ENCODE measurements at places on chromosomes 1 and 21.

DNA sequence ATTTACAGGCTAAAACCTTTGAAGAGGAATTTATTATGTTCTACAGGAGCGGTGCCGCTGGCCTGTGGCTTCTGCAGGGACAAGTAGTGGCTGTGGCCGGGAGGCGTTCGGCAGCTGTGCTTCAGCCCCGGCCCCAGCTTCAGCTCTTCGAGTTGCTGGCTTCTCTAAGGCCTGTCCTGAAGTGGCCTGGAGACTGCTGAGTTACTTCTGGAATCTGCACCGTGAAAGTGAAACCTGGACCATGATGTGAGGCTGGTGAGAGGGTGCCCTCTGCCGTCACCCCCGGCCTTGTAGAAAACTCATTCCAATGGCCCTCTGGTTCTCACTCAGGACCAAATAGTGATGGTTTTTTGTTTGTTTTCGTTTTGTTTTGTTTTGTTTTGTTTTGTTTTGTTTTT lies 48.1 kb downstream of the PRKCZ start:
- DNase-seq = no peak

DNA sequence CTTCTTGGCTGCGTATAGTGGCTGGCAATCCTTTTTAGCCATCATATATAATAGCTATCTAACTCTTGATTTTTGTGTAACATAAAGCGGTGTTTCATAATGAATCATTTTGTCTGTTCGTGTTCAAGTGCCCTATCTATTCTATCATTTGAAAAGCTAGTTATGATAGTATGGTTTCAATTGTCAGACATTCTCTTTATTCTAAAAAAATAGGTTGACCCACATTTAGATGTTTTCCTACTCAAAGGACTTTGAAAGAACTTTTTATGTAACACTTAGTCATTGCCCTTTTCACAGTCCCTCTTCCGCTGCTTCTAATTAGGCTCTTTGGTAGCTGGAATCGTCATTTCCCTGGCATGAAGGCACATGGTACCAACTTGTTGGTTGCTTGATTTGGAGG lies 272.2 kb upstream of the B3GALT2 start:
- DNase-seq = no peak

- DNase-seq = no peak
Measured at GRCh38 chr1:100649146-100649545, 70.4 kb upstream of the VCAM1 start.

DNA sequence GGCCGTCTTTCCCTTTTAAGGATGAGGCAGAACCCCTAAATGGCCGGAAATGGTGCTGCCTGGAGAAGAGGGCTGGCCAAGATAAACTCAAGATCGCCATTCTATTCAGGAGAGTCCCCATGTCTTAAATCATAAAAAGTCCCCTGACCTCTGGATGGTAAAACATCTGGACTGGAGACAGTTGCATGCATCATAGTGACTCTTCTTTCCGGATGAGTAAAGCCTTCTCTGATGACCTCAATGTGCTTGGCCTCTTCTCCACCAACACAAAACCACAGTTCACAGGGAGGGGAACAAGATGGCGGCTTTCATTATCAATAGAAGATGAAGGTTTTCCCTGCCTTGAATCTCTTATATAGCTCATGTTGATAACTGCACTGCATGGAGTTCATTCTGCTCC lies 27.5 kb upstream of the H6PD start:
- no peak for DNase-seq

DNA sequence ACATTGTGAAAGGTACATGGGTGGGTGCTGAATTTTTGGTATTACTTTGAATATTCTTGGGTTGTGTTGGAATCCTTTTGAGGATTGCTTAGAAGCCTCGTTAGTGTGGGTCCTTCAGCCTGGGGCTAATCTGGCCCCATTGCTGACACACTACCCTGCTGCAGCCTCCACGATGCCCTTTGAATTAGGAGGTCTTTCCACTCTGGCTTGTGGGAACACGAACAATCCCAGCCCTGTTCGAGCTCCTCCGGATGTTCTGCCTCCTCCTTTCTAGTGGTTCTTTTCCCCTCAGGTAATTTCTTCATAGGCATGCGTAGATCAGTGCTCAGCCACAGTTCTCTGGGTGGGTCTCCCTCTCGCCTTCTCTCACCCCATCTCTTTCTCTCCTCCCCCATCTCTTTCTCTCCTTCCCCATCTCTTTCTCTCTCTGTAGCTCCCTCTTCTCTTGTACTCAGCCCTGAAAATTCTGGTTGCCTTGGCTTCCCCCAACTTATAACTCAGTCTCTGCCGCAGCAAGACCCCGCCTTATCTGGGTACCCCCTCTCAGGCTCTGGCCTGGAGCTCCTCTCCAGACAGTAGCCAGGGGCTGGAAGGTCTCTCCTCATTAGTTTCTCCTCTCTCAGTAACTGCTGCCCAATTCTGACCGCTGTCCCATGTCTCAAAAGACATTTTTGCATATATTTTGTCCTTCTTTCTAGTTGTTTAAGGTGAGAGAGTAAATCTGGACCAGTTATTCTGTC lies 46.0 kb upstream of the SLC19A1 start:
- DNase-seq = no peak

DNA sequence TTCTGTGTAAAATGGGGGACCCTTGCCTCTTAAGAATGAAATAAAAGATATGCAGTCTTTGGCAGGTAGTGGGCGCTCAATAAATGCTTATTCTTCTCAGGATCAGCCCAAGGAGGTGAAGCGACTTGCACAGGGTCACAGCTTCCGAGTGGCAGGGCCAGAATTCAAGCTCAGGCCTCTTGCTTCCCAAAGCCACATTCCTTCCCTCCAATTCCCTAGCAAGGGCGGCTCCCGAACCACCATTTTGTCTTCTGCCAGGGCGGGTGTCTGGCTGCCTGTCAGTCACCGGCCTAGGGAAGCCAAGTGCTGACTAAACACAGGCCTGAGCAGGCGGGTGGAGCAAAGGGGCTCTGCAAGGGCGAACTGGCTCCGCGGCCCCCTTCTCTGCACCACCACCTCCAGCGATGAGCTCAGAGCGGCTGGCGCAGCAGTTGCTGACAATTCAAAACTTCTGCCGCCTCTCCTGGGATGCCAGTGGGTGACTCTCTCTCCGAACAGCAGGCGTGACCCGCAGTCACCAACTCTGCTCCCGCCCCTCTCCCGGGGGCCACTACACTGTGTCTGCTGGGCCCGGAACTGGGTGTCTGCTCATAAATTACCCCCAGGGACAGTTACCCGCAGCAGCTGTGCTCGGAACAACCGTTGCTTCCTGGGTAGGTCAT lies 10.8 kb downstream of the GPR3 start:
- DNase-seq = no peak

DNA sequence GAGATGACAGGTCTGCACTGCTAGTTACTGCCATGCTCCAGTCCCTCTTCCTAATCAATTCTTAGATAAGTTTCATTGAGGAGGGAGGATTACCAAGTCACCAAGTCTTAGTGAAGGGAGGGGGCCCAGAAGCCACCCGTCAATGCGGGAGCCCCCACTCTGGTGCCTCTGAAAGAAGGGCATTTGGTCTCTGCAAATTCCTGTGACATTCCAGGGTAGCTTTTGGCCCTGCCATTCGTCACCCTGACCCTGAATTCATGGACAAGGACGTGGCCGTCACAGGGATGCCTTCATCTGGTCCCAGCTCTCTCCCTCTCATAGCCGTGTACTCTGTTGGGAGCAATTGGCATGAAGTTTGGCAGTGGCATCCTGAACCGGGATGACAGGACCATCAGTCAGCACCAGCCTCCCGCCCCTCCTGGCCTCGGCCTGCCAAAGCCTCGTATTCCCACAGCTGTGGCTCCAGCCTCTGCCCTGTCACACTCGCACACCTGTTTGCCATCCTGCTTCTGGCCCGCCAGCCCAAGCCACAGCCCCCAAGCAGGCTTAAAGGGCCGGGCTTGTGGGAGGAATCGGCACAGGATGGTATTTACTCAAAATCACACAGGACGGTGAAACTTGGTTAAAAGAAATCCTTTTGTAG lies 150.7 kb downstream of the CLIC6 start:
- DNase-seq = no peak

DNA sequence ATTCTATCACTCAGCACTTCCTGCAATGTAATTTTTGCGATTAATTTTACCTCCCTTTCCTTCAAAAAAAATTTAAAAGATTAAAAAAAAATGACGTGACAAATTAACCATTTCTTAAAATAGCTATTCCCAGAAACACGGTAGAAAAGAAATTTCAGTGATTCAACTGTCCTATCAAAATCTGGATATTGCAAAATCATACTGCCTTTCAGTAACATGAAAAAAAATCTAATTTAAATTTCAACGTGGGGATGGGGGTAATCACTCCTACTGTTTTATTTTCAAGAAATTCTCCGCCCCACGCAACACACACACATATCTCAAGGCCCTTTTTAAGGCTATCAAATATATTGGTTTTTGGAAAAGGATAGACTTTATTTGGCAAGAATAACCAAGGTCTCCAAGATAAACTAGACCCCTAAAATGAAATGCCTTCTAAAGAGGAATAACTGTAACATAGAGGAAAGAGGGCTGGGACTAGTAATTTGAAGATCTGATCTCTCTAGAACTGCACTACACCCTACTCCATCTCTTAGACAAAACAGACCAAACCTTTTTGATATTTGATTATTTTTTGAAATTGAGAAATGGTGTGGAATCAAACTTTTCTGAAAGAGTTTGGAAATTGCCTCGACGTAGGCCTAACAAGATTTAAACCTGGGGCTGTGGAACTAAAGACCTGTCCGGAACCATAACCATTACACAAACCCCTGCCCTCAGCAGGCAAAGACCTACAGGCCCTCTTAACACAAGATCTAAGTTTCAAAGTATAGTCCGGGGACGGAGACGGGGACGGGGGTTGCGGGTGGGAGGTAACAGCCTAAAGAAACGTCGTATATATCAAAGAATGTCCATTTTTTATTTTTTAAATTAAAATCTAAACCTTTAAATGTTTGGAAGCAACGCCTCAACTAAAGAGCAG lies 941 bp downstream of the ARNT start:
- DNase-seq = no peak

- no peak for DNase-seq
Measured at GRCh38 chr1:179121159-179121938, 39.5 kb downstream of the TOR3A start.

DNA sequence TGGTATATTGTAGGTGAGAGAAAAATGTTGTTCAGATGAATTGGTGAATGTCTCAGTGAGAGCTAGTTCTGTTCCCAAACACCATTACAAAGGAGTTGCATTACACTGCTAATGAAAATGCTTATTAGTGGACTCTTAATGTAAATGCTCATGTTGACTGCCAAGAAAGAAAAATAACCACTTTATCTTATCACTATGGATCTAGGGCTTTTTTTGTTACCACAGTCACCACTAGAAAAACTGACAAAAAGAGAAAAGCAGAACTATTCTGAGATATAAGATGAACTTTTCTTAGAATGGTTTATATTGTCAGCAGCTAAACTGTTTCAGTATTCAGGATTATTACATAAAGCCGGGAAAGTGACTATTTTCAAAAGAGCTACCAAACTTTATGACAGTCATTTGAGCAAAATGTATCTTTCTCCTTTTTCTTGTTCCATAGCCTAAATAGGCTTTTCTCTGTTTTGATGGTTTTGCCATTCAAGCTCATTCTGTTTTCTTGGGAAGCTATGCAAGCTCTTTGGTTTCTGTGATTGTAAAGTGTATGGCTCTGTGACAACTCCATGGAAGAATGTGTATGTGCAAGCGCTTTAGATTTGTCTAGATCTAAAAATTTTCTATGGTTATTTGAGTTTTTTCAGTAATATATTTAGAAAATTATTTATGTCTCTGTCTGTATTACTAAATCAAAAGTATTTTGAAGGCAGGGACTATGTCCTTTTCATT lies 64.2 kb upstream of the DPH5 start:
- DNase-seq = no peak

DNA sequence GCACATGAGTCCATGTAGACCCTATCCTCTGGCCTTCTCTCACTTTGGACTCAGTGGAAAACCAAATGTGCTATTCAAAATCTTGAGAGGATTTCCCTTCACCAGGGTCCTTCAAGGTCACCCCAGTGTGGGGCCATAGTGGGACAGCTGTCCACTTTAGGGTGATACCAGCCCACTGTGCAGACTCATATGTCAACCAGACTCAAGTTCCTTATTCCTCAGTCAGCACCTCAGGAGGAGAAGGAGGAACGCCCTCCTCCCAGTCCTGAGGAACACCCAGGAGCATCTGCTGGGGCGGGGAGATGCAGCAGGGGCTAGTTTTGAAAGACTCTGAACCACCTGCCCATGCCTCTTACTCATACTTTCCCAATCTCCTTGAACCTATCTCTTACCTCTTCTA lies 340.9 kb downstream of the MATN1 start:
- DNase-seq = no peak

DNA sequence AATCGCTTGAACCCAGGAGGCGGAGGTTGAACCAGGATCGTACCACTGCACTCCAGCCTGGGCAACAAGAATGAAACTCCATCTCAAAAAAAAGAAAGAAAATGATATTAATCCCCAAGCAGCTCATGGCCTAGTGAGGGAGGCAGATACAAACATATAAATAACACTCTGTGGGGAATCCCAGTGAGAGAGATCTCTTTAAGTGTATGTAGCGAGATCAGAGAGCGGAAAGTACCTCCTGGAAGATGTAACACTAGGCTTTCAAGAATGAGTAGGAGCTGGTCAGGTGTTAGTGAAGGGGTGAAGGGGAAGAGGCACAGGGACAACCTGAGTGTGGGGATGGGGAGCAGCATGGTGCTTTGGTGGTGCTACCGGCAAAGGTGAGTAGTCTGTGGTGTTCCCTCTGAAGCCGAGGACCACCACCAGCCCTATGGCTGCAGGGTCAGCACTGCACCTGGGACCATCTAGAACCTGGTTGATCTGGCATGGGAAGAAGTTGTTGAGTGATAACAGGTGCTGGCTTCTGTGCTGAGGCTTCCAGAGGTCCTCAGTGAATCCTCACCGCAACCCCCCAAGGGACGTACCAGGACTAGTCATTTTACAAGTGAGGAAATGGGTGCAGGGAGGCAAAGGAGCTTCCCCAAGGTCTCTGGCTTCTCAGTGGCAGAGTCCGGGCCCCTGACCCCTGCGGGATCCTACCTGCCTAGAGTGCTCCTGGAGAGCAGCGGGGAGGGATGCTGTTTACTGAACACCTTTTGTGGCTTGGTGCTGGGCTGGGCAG lies 367.6 kb upstream of the VAMP3 start:
- DNase-seq = no peak

GRCh38 chr1:147264158-147264768 lies 21.8 kb downstream of the CHD1L start:
- DNase-seq = no peak

DNA sequence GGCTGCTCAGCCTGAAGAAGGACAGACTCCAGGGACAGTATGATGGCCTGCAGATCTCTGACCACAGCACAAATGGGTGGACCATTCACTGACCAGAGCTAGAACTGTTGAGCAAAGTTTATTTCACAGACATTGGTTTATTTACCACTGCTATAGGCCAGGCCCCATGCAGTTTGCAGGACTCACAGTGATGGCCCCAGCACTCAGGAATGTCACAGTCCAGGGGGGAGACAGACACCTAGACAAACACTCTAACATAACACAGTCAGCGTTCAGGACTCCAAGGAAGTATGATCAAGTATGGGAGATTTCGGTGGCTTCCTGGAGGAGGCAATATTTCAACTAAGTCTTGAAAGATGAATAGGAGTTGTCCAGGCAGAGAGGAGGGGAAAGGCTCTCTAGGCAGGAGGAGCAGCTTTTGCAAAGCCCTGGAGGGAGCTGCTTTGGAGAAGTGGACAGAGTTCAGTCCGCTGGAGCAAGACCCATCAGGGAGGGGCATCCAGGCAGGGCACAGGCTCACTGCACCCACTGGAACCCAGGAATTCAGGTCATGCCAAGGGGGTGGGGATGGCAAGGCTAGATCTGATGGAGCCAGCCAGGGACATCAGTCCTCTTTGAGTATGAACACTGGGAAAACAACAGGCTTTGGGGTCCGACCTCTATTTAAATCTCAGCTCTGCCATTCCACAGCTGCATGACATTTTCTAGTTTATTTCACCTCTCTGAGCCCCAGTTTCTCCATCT lies 454.3 kb downstream of the MATN1 start:
- DNase-seq = no peak

GRCh38 chr1:217770918-217771317 lies 139.8 kb downstream of the SPATA17 start:
- DNase-seq = no peak
